Stimulated activated CD8-positive, alpha-beta memory T cell treated with anti-CD3 and anti-CD28 coated beads, Interleukin-7, amount 100 ng/mL, for 4 hours (primary cell): ENCODE measurements at places on chromosomes 1 and 21.

- DNase-seq: no peak
These were observed 30.0 kb upstream of the RCSD1 start for GRCh38 chr1:167599957-167600581.

GRCh38 chr1:64163970-64164369 is 39.5 kb upstream of the UBE2U start:
- DNase-seq: no peak

GRCh38 chr1:42734201-42735035 is 5.6 kb downstream of the CLDN19 start:
- no peak for DNase-seq

- no peak for DNase-seq
These were observed 45.0 kb upstream of the DAB1 start for GRCh38 chr1:57468641-57469523.

GRCh38 chr1:115671176-115671934 is 29.6 kb downstream of the VANGL1 start:
- DNase-seq: no peak

- DNase-seq: no peak
These were observed 20.4 kb downstream of the ZNF362 start for GRCh38 chr1:33276573-33277298.

GRCh38 chr1:94801919-94802546 is 18.1 kb upstream of the SLC44A3 start:
- no peak for DNase-seq

DNA sequence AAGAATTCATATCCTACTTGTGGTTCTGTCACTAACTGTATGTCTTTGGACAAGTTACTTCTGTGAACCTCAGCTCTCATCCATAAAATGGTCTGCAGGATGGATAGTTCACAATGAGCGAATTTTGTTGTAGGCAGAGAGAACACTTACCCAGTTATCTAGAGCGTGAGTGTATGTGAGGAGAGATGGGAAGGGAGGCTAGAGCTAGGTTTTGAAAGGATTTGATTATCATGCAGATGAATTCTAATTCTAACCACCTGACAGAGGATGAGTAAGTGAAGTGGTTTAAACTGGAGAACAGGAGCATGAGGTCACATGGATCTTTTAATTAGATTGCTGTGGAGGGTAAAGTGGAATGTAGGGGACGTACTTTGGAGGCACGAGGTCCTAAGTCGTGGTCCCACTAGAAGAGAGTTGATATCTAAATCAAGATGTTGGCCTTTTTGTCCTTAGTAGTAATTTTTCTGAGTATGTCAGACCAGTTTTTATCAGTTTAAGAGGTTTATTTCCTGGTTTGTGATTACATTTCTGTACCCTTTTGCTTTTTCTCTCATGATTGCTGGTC is 5.0 kb downstream of the SUCO start:
- no peak for DNase-seq

- no peak for DNase-seq
These were observed 2.4 kb upstream of the C1orf159 start for GRCh38 chr1:1118011-1118875.

GRCh38 chr1:222919478-222919865 is 104.6 kb downstream of the DISP1 start:
- no peak for DNase-seq

DNA sequence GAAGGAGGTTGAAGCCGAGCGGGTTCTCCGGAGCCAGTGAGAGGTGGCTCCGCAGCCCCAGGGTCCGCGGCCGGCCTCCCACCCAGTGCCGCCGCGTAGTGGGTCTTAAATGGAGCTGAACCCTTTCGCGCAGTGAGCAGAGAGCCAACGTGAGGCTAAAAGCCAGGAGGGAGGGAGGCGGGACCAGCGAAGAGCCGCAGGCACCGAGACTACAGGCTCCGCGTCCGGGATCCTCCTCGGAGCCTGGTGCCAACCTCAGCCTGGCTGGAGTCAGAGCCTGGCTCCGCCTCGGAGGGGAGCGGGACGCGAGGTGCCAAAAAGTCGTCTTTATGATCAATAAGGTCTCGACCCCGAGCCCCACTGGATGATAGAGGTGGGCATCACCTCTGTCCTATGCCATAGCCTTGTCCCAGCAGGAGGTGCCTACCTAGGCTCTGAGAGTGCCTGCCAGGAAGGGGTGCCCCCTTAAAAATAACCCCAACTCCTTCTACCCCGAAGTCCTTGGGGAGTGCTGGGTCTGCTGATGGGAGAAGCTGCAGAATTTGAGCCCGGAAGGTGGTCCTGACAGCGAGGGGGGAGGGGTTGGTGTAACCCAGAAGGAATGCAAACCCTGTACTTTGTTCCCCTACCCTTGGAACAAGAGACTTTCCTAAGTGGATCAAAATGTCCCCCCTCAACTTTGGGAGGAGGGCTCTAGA is 1.6 kb downstream of the IGSF21 start:
- no peak for DNase-seq

DNA sequence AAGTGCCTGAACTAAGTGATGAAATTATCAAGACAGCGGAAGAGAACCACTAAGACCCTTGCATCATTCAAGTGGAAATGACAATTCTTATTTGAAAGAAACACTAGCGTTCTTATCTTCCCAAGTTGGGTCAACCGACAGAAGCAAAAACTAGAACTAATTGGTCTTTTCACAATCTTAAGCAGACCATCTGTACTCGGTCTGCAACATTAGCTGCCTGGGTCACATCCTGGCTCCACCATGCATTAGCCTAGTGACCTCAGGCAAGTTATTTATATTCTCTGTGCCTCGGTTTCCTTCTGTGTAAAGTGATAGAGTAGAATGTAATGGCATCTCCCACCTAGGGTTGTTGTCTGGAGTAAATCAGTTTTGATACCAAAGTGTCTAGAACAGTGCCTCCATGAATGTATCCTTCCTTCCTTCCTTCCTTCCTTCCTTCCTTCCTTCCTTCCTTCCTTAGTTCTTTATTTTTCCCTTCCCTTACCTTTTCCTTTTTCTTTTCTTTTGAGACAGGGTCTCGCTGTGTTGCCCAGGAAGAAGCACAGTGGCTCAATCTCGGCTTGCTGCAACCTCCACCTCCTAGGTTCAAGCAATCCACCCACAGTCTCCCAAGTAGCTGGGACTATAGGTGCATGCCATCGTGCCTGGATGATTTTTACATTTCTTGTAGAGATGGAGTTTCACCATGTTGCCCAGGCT is 6.0 kb downstream of the COLGALT2 start:
- no peak for DNase-seq

DNA sequence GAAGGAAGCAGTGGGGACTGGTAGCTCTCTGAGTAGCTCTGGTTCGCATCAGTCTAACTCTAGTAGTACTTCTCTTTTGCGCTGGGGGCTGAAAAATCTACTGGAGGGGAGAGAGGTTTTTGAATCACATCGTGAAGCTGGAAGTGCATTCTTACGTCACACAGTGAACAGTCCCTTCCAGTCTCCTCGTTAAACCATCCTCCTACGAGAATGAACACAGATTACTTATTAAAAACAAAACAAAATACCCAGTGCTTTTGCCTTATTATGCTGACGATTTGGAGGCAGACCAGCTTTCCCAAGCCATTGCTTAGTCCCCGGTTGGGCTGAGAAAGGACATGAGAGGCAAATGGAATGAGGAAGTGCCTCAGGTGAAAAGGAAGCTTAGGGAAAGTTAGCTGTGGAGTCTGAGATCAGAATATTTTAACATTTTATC is 16.1 kb downstream of the HUNK start:
- no peak for DNase-seq

- DNase-seq: no peak
These were observed 97.4 kb downstream of the MRPL39 start for GRCh38 chr21:25509862-25510261.
